ENCODE measurements at places on chromosomes 5 and 9. TPM values are rescaled to one million over a fixed set of nuclear protein-coding genes. Genes with fewer than 3 reads are reported as not detected.

Gene SERF1A
- total RNA-seq, result 11.4 TPM

Gene MARCHF6
- total RNA-seq, result 36.7 TPM

Gene ITGA2
- total RNA-seq, result 74.1 TPM

Gene RNF183
- total RNA-seq, result not detected

Gene DDX4
- total RNA-seq, result not detected

Gene GLRA1
- total RNA-seq, result not detected

Gene CNTNAP3
- total RNA-seq, result 13.0 TPM

Gene HEMGN
- total RNA-seq, result not detected

Gene IL5
- not detected for total RNA-seq

Gene GABBR2
- 0.61 TPM for total RNA-seq

Gene SPINK6
- not detected for total RNA-seq

Gene ANKRD34B
- not detected for total RNA-seq

Gene LTC4S
- not detected for total RNA-seq
